ENCODE measurements at places on chromosomes 11 and 22.

- DNase-seq, result no peak
Measured at GRCh38 chr11:130388607-130389205, 39.7 kb downstream of the ADAMTS8 start.

- no peak for DNase-seq
Measured at GRCh38 chr11:43943931-43944751, 1.7 kb downstream of the C11orf96 start.

DNA sequence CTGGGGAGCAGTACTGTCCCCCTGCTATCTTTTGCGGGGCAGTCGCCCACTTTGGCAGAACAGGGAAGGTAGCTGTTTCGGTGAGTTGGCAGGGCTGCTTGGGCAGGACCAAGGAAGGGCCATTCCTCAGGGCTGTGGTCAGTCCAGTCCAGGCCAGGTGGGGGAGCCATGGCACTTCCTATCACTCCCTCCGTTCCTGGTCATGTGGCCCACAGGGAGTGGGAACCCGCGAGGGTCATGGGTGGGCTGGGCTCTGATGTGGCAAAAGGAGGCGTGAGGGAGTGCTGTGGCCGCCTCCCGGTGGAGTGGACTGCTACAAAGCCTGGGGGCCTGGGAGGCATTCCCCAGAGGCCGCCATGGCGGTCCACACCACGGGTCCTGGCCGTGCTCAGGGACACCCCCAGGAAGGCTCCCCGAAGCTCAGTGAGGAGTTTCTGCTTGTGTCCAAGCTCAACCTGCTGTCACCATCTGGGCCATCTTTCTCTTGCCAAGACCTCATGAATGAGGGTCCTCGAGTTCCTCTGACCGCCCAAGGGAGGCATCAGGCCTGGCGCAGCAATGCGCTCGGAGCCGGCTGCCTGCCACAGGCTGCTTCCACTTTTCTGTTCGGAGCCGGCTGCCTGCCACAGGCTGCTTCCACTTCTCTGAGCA lies 11.9 kb downstream of the CHID1 start:
- no peak for DNase-seq

GRCh38 chr11:1760351-1761109 lies 3.2 kb downstream of the CTSD start:
- DNase-seq, result no peak

DNA sequence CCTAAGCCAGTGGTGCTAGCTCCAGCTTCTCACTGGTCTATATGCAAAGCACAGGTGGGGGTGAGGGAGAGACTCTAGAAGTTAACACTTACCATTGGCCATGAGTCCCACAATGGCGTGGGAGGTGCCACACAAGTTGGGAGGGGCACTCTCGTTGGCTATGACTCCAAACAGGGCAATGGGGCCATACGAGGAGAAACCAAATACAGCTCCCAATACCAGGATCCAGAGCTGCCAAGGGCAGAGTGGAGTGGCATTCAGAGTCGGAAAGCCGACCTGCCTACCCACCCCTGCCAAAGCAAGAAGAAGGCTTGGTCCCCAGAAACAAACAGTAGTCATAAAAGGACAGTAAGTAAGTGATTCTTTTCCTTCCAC lies 5.6 kb downstream of the SLC37A4 start:
- no peak for DNase-seq

GRCh38 chr22:31272522-31273446 lies 19.5 kb downstream of the PIK3IP1 start:
- no peak for DNase-seq

DNA sequence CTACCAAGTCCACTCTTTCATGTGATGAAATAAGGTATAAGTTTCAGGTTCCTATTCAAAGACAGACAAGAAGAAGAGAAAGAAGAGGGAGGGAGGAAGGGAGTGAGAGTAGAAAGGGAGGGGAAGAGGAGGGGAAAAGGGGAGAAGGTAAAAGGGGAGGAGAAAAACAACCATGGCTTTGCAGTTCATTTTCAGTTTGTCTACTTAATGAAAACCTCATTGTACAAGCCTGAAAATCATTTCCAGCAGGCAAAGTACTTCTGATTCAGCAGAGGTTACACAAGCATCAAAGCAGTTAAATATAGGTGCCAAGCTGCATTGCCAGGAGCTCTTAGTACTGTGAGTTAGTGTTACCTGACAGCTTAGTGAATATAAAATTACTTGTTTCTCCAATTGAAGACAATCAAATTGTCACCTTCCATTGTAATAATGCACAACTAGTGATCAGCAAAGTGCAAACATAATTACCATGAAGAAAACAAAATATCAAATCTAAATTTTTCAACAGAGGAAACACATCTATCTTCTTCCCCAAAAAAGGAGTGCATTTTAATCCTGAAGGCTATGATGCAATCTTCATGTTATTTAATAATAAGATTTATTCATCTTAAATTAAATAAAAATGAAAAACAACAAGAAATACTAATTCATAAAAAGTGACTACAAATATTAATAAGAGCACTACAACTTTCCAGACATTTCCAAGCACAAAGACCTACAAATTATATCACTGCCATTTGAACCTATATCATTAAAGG lies 8.2 kb downstream of the SOX6 start:
- DNase-seq, result no peak

- no peak for DNase-seq
Measured at GRCh38 chr22:29819501-29819900, 18.6 kb downstream of the ASCC2 start.

GRCh38 chr11:29321293-29322132 lies 695.3 kb downstream of the KCNA4 start:
- DNase-seq, result no peak

DNA sequence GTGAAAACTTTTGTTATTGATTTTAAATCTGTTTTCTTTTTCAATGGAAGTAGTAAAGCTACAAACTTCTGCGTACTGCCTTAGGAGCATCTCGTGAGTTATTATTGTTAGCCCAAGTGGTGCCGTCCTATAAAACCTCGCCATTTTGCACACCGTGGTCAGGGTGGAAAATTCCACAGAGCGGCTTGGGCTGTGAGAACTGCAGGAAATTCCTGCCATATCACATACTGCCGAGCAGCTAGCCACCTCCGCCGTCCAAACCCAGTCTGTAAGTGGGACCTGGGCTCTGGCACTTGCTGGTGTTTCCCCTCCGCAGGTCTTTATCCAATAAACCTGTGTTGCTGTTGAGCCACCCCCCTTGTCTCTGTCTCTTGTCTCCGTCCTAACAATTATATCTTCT lies 88.0 kb upstream of the POU2AF2 start:
- DNase-seq, result no peak

DNA sequence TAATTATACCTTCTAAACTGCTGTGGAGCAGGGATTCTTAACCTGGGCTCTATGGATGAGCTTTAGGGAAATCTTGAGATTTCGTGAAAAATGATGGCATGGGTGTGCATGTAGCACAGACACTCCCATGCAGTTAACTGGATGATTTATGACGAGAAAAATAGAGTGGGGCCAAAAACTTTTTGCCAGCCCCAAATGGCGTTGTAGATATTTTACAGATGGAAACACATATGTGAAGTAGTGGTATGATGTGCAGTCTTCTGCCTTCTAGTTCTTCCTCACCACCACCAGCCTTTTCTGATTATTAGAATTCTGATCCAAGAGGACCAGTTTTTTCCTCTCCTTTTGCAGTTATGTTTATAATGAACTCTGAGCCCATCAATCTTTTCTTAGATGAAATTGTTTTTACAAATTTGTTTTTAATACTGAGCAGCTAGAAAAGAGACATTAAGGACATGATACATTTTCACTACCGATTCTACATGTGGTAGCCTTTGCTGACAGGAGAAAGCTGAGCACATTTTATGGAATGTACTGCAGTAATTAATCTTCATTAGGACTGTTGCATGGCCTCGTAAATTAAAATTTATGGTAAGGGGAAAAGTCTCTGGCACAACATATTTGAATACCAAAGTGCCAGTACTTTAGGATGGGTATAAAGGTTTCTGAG lies 261.4 kb downstream of the DDX10 start:
- DNase-seq, result no peak

GRCh38 chr22:39529487-39529851 lies 3.1 kb downstream of the RPS19BP1 start:
- no peak for DNase-seq

- no peak for DNase-seq
Measured at GRCh38 chr11:74311352-74311926, at the start of gene P4HA3. Gene P4HA3 (minus strand): TSS chr11:74311640. CDS start chr11:74311611, 29 bp downstream.

GRCh38 chr11:82494988-82495432 lies 238.7 kb downstream of the FAM181B start:
- DNase-seq, result no peak

- DNase-seq, result no peak
Measured at GRCh38 chr11:43573873-43574272, 106.7 kb upstream of the HSD17B12 start.

GRCh38 chr11:35033011-35033410 lies 106.0 kb upstream of the CD44 start:
- DNase-seq, result no peak

DNA sequence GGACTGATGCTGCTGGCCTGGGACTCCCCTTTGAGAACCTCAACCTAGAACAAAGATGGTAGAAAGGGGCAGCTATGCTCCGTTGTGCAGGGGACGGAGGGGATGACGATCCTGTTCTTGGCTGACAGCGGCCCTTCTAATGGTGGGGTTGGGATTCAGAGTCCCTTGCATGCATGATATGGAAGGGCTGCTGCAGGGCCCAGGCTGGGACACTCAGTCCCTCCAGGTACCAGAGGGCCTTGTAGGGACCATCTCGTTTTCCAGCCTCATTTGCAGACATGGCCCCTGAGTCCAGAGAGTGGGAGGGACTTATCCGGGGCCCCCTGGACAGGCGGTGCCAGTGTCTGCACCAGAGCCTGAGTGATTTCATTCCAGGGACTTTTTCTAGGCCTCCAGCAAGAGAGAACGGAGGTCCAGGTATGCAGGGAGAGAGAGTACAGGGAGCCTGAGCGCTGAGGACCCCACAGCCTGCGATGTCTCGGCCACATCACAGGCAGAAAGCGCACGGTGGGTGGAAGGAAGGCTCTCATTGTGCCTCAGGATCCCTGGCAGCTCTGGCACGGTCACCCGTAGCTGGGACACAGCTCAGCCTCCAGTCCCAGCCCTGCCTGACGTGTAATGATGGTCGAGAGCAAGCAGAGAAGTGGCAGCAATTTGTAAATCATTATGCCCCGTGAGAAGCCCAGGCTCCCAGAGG lies 860.8 kb downstream of the TBC1D22A start:
- no peak for DNase-seq

DNA sequence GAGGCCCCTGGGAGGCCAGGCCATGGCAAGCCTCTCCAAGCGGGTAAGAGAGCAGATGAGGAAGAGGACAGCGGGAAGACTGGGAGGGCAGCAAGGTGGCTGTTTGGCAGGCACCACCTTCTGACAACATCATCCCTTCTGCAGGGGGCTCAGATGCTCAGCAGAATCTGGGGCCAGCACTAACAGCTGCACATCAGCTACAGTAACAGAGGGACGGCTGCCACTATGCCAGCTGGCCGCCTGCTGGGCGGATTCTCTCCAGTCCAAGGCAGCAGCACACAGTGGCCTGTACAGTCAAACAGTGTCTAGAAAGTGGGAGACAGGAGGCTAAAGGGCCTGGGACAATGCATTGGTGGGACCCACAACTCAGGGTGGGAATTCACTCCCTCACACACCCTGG lies 10.7 kb upstream of the TXN2 start:
- DNase-seq, result no peak

DNA sequence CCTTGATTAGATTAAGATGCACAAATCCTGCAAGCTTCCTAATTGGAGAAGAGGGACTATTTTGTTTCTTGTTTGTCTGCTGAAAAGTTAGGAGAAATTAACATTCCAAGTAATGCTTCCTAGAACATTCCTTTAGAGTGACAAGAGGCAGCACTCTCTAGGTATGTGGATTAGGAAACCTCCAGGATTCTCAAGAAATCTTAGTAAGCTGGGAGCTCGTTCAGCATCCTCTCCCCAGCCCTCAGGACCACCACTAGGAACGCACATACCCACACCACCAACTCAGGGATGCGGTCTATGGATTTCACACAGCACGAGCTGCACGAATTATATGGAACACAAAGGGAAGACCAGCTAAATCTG lies 52.9 kb downstream of the NCAPD3 start:
- DNase-seq, result no peak
